ENCODE measurements at places on chromosomes 4 and X.

DNA sequence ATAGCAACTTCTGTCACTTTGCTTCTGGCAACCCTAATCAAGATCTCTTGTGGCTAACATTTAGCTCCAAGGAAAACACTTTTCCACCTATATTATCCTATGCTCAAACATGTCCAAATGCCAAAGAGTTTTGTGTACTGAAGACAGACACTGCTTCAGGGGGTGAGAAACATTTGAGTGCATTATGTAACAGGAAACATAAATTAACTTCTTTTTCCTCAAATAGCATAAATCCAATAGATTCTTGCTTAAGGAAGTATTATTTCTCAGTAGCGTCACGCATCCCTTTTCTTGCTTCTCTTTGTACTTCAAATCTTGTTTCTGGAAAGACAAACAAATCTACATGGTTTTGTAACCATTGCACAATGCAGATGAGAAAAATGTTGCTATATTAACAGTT lies 839.1 kb downstream of the GLUD2 start:
- DNase-seq: no peak

DNA sequence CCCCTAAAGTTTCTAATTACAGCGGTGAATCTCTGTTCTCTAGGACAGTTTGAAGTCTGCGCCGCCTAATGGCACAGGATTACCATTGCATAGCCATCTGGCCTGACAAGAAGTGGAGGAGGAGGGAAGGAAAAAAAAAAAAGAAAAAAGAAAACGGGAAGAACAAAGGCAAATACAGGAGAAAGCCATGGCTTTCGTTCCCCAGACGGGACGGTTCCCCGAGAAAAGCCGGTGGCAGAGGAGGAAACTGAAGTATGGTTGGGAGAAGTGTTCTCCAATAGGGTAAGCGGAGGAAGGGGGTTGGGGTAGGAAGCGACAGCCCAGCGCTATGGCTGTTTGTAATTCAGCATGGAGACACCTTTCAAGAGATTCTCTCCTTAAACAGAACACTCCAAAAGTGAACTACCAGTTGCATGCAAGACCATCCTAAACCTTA lies 80.8 kb downstream of the HMGN5 start:
- DNase-seq: peak; percentile 38

- DNase-seq: no peak
These were observed 70.0 kb upstream of the FRG1 start for GRCh38 chr4:189870511-189871234.

DNA sequence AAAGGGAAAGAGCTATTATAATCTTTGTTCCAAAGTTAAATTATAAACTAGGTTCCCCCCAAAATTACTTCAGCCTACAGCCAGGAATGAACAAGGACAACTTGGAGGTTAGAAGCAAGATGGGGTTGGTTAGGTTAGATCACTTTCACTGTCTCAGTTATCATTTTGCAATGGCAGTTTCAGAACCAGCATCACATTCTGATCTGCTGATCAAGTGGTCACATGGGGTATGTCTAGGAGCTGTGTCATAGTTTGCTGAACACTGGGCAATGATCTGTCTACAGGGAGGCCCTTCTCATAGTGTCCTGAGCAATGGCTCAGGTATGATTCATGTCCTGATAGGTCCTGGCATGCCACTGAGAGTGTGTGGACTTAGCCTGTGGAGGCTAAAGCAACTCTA lies 41.6 kb upstream of the XIAP start:
- DNase-seq: no peak

DNA sequence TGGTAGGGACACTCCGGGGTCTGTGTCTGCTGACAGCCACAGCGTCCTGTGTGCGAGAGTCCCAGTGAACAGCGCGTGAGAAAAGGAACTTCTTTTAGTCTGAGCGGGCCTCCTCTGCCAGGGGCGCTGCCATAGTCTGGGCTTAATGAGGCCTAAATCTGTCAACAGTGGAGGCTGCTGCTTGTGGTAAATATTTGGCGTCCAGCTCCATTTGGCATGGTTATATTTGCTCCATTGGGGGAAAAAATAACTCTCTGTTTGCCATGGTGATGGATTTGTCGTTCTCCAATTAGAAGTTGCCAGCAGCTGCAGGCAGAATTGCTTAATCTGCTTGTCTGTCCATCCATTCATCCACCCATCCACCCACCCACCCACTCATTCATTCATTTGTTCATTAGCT lies 71.4 kb upstream of the PSAPL1 start:
- DNase-seq: no peak

- DNase-seq: no peak
These were observed 76.2 kb upstream of the S100G start for GRCh38 chrX:16573781-16574180.

DNA sequence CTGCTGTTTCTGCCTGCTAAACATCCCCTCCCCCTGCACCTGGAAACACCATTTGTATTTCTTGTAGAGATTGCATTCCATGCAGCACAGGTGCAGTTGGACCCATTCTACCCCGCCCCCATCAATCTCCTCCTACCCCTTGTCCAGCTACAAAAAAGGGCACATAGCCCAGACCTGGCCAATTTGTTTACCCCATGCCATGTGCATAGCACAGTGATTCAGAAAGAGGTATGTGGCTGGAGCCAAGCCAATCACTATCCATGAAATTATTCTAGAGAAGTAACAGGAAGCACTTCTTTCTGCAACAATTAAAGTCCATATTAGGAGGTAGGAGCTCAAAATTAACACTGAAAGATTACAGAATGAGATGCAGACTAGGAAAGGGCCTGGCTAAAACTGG lies 20.2 kb upstream of the TMEM184C start:
- DNase-seq: no peak

GRCh38 chrX:6777238-6778002 lies 242.5 kb upstream of the VCX3A start:
- DNase-seq: no peak

DNA sequence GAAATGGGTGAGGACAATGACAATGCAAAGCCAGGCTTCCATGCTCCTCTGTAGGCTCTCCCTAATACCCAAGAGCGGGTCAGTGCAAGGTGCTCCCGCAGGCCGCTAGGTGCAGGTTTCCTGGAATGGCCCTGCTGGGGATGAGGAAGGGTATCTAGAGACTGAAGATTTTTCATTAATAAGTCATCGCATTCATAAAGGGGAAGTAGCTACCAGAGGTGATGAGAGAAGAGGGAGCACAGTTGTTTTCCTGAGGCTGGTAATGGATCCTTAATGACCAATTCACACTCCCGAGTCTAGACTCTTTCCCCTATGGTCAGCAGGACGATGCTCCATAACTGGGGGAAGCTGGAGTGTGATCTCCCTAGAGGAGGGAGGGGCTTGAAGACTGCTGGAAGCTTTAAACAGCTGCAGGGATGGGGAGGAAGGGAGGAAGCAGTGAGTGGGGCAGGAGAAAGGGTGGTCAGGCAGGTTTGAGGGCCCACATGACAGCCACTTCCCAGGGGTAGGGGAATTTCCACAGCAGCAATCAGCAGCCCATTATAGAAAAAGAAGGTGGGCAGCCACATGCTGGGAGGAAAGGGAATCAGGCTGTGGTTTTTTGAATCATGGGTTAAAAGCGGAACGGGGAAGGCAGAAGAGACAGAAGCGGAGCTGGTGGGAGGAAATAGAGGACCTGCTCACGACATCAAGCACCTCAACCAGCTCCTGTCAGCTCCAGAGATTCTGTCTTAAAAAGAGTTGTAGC lies 10.2 kb upstream of the ATP6AP2 start:
- DNase-seq: no peak

DNA sequence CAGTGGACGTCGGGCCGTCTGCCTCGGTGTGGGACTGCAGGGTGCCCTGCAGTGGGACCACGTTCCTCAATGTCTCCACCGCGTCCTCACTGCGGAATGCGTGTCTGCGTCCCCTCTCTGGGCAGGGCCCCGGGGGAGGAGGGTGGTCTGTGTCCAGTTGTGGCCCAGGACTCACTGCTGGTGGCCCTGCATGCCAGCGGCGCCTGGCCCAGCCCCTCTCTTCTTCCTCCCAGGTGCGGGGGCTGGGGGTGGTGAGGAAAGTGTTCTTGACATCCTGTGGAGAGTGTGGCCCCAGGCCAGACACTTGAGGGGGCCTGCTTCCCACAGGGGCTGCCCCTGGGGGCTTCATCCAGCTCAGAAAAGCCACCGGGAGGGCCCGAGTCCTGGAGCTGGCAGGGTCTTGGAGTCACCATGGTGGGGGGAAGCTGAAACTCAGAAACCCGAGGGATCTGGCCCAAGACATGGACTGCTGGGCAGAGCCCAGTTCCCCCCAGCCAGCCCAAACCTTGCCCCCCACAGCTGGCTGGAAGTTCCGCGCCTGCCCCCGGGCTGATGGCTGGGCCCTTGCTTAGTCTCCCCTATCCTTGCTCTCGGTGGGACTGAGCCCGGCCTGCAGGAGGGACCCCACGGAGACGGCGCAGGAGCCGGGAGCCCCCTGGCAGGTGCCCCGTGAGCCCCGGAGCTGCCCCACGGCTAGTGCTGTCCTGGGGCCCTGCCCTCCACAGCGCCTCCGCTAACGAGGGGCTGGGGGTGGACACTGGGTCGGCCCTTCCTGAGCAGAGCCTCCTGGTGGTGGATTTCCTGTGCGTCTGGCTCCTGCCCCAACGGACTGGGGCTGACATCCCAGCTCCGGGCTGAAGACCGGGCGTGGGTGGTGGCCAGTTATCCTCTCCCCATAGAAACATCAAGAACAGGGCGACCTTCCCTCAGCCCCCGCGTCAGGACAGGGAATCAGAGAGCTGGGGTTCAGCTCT lies 2.9 kb downstream of the DOK7 start:
- no peak for DNase-seq

DNA sequence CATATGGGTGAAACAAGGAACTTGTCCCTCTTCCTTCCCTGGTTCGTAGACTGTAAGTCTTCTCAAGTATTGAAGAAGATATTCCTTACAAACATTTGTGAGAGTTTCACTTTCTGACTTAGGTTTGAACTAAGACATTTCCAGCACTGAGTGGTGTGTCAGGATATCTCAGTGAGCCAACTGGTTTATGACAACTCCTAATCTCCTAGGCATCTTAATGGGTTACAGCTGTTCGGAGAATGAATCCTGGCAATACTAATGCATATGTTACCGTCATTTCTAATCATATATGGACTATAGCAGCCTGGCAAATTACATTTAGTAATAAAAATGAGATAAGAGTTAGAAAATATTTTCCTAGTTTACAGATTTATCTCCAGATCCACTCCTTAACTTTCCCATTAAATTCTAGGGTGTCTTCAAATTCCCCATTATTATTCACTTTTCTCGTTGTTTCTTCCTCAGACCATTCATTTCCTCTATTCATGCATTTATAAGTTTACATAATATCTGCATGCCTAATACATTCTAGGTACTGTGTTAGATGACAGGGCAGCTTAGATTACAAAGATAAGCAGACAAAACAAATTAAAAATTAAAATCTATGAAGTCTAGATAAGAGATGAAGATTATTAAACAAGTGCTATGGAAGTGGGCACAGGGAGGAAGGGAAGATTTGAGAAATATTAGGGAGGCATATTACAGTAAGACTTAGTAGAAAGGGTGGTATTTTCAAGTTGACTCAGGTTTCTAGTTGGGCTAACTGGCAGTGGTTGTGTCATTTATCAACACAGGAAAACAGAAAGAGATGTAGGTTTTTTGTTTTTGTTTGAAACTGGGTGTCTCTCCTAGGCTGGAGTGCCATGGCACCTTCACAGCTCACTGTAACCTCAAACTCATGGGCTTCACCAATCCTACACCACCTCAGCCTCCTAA lies 173.9 kb downstream of the WDFY3 start:
- peak; percentile 38 for DNase-seq

DNA sequence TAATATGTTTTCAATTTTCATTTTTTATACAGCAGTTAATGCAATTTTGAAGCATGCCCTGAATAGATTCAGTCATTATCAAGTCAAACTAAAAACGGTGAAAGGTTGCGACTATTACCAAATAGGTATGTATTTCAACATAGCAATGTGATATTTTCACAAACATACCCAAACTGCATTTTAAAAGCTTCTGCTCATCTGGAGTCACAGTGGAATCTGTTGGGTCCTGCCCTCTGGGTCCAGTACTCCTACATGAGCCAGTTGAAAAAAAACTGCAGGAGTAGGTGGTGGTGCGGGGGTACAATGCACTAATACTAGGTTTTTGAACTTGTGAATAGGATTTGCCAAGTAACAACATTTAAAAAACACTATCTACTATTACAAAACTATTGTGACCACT lies 938 bp downstream of the GPR34 start:
- no peak for DNase-seq

DNA sequence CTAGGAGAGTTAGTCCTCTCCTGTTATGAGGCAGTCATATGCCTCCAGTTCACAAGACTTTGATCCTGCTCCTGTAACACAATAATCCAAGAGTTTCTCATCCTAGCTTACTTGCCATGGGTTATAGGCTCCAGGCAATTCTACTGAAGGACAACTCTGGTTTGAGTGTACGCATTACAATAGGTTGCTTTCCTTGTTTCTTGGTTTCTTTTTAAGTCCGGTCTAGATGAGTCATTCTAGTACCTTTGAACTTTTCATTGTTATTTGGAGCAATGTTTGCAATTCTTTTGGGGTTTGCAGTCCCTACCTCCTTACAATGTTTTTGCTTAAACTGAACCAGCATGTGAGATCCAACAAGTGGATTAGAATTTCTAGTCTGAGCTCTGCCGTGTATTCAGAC lies 109.1 kb downstream of the ANAPC4 start:
- DNase-seq: no peak

DNA sequence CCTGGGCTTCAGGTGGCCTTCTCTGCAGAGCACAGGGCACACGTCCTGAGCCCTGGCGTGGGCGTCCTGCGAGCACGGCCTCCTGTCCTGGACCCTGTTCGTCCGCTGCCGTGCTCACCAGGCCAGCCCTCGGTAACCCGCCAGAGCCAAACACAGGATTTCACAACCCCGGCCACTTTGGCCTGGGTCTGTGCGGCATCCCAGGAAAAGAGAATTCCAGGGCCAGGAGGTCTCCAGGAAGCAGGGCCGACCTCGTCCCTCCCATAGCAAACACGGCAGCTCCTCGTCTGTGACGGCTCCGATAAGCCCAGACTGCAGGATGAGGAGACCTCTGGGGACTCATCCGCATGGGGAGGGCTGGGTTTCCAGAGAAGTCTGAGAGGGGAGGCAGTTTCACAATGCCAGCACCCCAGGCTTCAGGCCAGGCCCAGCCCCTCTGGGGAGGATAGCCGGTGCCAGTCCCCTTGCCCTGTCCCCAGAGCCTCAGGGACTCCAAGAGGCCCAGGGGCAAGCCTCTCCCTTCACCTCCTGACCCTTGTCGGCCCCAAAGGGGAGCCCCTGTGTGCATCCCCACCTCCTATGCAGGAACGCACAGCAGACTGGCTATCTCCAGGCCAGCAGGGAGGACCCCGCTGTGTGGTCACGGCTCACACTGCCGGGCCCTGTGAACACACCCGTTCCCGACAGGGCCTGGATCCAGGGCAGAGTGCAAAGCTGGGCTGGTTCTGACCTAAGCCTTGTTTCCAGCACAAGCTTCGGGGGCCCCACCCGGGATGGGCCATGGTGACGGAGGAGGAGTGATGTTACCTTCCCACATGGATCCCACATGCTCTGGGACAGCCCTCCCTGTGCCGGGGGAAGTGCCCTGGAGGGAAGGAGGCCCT lies 22.3 kb upstream of the HTRA3 start:
- peak; percentile 37 for DNase-seq

DNA sequence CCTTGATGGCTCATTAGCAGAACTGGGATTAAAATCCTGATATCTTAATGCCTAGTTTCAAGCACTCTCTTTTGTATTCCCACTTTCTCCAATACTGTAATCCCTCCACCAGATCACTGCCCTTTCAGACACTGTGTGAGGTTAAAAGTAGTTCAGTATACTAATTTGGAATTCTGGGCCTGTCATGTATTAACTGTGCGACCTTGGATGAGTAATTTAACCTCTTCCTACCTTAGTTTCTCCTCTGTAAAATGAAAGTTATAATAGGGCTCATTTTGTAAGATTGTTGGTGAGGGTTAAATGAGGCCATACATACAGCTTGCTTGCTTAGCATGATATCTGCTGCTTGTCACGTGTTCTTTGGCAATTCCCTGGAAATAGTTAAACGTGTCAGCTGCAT lies 207.3 kb upstream of the HS3ST1 start:
- no peak for DNase-seq
